Prostate gland (tissue), 2 donors: ENCODE measurements at places on chromosomes 5 and 9. TPM values are rescaled to one million over a fixed set of nuclear protein-coding genes. Genes with fewer than 3 reads are reported as not detected.

GRCh38 chr5:102629827-102630605 is 125.1 kb upstream of the PAM start:
- DNase-seq: no peak

- DNase-seq: no peak
Observed at GRCh38 chr5:73496984-73497457, 1.2 kb upstream of the BTF3 start.

The SERF1B gene
- total RNA-seq: 61.5 TPM

The PCDHB4 gene
- 1.4 TPM for total RNA-seq

The IL7R gene
- 7.8 TPM for total RNA-seq
